ENCODE measurements at places on chromosomes 5 and 9.

GRCh38 chr9:136372561-136373299 lies 739 bp downstream of the CARD9 start:
- peaks cover 4% of the 10 kb centered on the region for H3K4me1 ChIP-seq
- no peaks in the 10 kb centered on the region for H3K36me3 ChIP-seq
- H3K27me3 ChIP-seq = no peaks in the 10 kb centered on the region
- no peak for DNase-seq

- peaks cover 3% of the 10 kb centered on the region for H3K4me1 ChIP-seq
- DNase-seq = no peak
- no peak overlapping the region for H3K4me3 ChIP-seq
- H3K27me3 ChIP-seq = no peaks in the 10 kb centered on the region
- H3K27ac ChIP-seq = no peak overlapping the region
Observed at GRCh38 chr9:137391411-137391754, 31.6 kb downstream of the EXD3 start.

DNA sequence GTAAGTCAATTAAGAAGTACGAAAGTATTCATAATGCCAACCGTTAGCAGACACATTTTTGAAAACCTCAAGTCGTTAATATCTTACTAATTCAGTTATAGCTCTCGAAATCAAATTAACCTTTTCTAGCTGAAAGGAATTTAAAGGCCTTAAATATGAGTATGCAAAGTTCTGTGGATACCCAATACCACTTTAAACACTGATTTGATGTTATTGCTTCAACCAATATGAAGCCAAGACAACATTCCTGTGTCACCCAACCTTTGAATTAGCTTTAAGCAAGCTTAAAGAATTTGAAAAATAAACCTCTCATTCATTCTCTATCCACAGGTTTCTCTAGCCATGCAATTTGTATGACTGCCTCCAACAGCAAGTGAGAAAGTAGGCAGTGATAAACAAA lies 204.5 kb downstream of the MCTP1 start:
- no peaks in the 10 kb centered on the region for H3K27me3 ChIP-seq
- no peak overlapping the region for H3K27ac ChIP-seq
- no peak overlapping the region for H3K4me3 ChIP-seq
- no peaks in the 10 kb centered on the region for H3K36me3 ChIP-seq
- DNase-seq = no peak

GRCh38 chr5:39256477-39257235 lies 37.3 kb upstream of the FYB1 start:
- no peaks in the 10 kb centered on the region for H3K36me3 ChIP-seq
- no peaks in the 10 kb centered on the region for H3K4me1 ChIP-seq
- no peak overlapping the region for H3K27ac ChIP-seq
- H3K4me3 ChIP-seq = no peak overlapping the region
- DNase-seq = no peak
- peaks cover 3% of the 10 kb centered on the region for H3K27me3 ChIP-seq

- no peaks in the 10 kb centered on the region for H3K27me3 ChIP-seq
- peaks cover 11% of the 10 kb centered on the region for H3K4me1 ChIP-seq
- no peak for DNase-seq
- H3K27ac ChIP-seq = no peak overlapping the region
- no peak overlapping the region for H3K4me3 ChIP-seq
Observed at GRCh38 chr9:72537011-72537545, 15.7 kb downstream of the TMC1 start.

GRCh38 chr5:150570333-150570732 lies 62.4 kb downstream of the NDST1 start:
- no peaks in the 10 kb centered on the region for H3K36me3 ChIP-seq
- H3K27me3 ChIP-seq = no peaks in the 10 kb centered on the region
- H3K27ac ChIP-seq = no peak overlapping the region

- peaks cover 50% of the 10 kb centered on the region for H3K4me1 ChIP-seq
- no peak overlapping the region for H3K4me3 ChIP-seq
- H3K36me3 ChIP-seq = no peaks in the 10 kb centered on the region
- DNase-seq = no peak
- peak overlapping the region; percentile 50 for H3K27ac ChIP-seq
Observed at GRCh38 chr5:61304590-61305381, 27.3 kb upstream of the ZSWIM6 start.

- peak; percentile 36 for DNase-seq
- peaks cover 68% of the 10 kb centered on the region for H3K27me3 ChIP-seq
- H3K36me3 ChIP-seq = no peaks in the 10 kb centered on the region
- no peak overlapping the region for H3K4me3 ChIP-seq
Observed at GRCh38 chr5:135608361-135608760, 29.6 kb upstream of the CXCL14 start.

GRCh38 chr5:104061707-104062106 lies 499.1 kb upstream of the NUDT12 start:
- no peaks in the 10 kb centered on the region for H3K36me3 ChIP-seq
- H3K27me3 ChIP-seq = peaks cover 4% of the 10 kb centered on the region
- peaks cover 8% of the 10 kb centered on the region for H3K4me1 ChIP-seq
- H3K27ac ChIP-seq = peak overlapping the region; percentile 91
- H3K4me3 ChIP-seq = no peak overlapping the region
- no peak for DNase-seq

DNA sequence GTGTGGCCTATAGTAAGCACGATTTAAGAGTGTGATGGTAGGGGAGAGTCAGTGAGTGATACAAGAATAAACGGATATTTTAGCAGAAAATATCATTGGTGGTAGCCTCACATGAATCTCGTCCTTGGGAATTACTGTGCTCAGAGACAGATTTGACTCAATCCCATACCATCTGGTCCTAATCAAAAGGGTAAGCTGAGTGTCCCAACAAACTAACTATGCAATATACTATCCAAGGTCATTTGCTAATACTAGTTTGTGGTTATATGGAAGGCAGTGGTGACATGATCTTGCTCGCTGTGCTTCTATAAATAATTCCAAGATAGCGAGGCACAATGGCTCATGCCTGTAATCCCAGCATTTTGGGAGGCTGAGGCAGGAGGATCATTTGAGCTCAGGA lies 103.2 kb downstream of the TRPM6 start:
- H3K4me1 ChIP-seq = no peaks in the 10 kb centered on the region
- no peak overlapping the region for H3K27ac ChIP-seq
- DNase-seq = no peak

- DNase-seq = no peak
- no peaks in the 10 kb centered on the region for H3K36me3 ChIP-seq
- no peak overlapping the region for H3K27ac ChIP-seq
Observed at GRCh38 chr9:120348951-120349429, 231.0 kb downstream of the CDK5RAP2 start.

DNA sequence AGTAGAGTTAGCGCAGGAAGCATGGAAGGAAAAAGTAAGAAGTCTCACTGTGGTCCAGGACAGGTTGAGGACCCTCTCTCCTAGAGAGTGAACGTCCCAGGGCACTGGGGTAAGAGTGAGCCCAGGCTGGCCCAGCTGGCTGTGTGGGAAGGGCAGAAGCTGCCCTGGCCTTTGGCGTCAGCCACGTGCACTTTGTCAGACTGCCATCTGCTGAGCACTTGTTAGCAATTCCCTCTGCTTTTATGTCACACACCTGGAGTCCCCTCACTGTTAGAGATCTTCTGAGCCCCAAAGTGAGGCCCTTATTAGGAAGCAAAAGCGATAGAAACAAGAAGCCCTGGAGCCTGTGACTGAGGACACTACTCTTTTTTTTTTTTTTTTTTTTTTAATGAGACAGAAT lies 79.1 kb downstream of the UGCG start:
- H3K4me3 ChIP-seq = no peak overlapping the region
- H3K27ac ChIP-seq = no peak overlapping the region
- DNase-seq = no peak
- H3K27me3 ChIP-seq = no peaks in the 10 kb centered on the region
- H3K4me1 ChIP-seq = no peaks in the 10 kb centered on the region
- no peaks in the 10 kb centered on the region for H3K36me3 ChIP-seq

DNA sequence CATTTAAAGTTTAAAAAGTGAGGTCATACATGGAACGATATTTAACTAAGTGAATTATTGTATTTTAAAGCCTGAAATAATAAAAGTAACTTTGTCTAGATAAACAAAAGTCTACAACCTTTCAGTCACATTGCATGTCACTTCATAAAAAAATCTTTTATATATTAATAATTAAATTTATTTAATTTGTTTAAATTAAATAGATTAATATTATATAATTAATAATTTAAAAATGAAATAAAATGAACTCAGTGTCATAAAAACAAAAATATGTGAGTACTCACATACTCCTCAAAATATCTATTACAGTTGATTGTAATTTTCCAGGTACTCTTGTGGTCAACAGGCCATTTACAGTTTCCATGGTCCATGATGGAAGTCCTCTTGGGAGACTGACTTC lies 11.2 kb downstream of the GABRG2 start:
- H3K27me3 ChIP-seq = no peaks in the 10 kb centered on the region
- no peaks in the 10 kb centered on the region for H3K36me3 ChIP-seq
- DNase-seq = no peak
- no peak overlapping the region for H3K4me3 ChIP-seq
- no peaks in the 10 kb centered on the region for H3K4me1 ChIP-seq

GRCh38 chr5:97986069-97986468 lies 787.4 kb upstream of the RGMB start:
- no peaks in the 10 kb centered on the region for H3K27me3 ChIP-seq
- H3K27ac ChIP-seq = no peak overlapping the region
- no peaks in the 10 kb centered on the region for H3K4me1 ChIP-seq
- no peak for DNase-seq

GRCh38 chr5:80192507-80193241 lies 63.2 kb downstream of the SERINC5 start:
- H3K4me1 ChIP-seq = peaks cover 50% of the 10 kb centered on the region
- H3K4me3 ChIP-seq = peak overlapping the region; percentile 47
- DNase-seq = no peak
- peak overlapping the region; percentile 84 for H3K27ac ChIP-seq
- H3K36me3 ChIP-seq = peaks cover 14% of the 10 kb centered on the region

GRCh38 chr9:70567511-70567910 lies 153.1 kb upstream of the KLF9 start:
- no peaks in the 10 kb centered on the region for H3K36me3 ChIP-seq
- H3K27me3 ChIP-seq = no peaks in the 10 kb centered on the region
- DNase-seq = no peak
- H3K4me1 ChIP-seq = peaks cover 23% of the 10 kb centered on the region
- no peak overlapping the region for H3K4me3 ChIP-seq
- no peak overlapping the region for H3K27ac ChIP-seq

DNA sequence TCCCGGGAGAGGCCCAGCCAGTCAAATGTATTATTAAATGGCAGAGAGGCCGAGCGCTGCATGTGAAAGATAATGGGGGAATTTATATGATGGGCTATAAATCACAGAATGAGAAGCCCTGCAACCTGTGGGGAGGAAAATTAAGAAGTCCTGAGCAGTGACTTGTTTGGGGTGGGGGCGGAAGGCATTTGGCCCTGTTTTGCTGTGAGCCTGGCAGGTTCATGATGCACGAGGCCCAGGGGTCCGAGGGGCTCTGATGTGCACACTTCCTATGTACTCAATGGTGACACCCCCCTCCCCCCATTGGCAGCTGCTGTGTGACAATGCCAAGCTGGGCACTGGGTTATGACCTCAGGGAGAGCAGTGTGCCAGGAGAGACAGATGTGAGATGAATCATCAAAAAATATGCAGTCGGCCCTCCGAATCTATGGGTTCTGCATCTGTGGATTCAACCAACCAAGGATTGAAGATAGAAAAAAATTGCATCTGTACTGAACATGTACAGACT lies 13.7 kb upstream of the DAB2IP start:
- no peaks in the 10 kb centered on the region for H3K27me3 ChIP-seq
- no peak for DNase-seq
- H3K36me3 ChIP-seq = no peaks in the 10 kb centered on the region
- H3K4me3 ChIP-seq = no peak overlapping the region
- no peak overlapping the region for H3K27ac ChIP-seq

- H3K27me3 ChIP-seq = no peaks in the 10 kb centered on the region
- no peak overlapping the region for H3K4me3 ChIP-seq
- H3K36me3 ChIP-seq = no peaks in the 10 kb centered on the region
- peaks cover 6% of the 10 kb centered on the region for H3K4me1 ChIP-seq
- no peak for DNase-seq
- no peak overlapping the region for H3K27ac ChIP-seq
Observed at GRCh38 chr9:2984491-2984890, 140.6 kb upstream of the PUM3 start.

DNA sequence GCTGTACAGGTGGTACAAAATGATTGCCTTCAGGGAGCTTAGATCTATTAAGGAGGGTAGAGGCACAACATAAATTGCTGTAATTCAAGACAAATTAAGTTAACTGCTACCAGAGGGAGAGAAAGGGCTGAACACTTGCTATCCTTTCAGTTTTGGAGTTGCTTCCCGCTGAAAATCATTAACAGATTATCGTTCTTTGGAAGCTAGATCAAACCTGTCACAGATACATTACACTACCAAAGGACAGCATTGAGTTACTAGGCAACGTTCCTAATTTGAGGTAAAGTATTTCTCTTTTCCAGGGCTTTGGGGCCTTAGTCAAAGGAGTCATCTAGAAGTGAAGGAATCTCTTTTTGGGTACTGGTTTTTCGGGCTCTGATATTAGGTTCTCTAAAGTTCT lies 84.7 kb upstream of the DHFR start:
- peaks cover 12% of the 10 kb centered on the region for H3K36me3 ChIP-seq
- peak overlapping the region; percentile 50 for H3K27ac ChIP-seq

GRCh38 chr9:4020755-4021296 lies 279.0 kb downstream of the GLIS3 start:
- peaks cover 14% of the 10 kb centered on the region for H3K4me1 ChIP-seq
- no peaks in the 10 kb centered on the region for H3K36me3 ChIP-seq
- H3K4me3 ChIP-seq = no peak overlapping the region
- H3K27me3 ChIP-seq = peaks cover 7% of the 10 kb centered on the region
- no peak for DNase-seq

DNA sequence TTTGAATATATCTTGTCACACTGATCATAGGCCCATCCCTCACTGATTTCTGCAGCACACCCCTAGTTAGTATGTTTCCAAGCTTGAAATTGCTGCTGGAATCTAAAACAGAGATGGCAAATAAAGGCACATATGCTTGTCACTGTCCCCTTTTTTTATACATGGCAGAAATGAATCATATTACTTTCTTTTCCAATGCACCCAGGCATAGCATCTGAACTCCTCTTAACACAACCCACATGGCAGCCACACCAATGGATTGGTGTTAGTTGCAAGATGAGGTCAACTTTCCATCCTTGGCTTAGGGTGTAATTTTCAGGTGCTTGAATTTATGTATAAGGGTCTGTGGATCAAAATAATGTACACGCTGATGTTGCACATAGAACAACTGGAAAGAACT lies 473.8 kb upstream of the ZNF608 start:
- no peak overlapping the region for H3K4me3 ChIP-seq
- H3K27me3 ChIP-seq = no peaks in the 10 kb centered on the region
- DNase-seq = no peak
- H3K27ac ChIP-seq = no peak overlapping the region

DNA sequence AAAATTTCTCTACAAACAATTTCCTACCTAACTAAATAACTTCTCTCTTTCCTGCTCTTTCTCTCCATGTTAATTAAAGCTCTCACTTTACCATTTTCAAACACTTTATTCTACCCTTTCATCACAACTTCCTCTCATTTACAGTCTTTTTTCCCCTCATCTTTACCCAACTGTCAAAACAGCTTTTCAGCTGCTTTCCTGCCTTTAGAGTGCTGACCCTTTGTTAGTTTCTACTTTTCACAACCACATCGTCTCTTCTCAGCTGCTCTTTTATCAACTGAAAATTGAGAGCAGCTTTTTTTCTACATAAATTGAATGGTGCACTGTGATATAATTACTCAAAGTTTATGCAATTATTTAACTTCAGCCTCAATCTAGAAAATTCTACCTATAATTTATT lies 3.1 kb upstream of the HOMER1 start:
- peaks cover 15% of the 10 kb centered on the region for H3K4me1 ChIP-seq
- no peak for DNase-seq
- no peaks in the 10 kb centered on the region for H3K36me3 ChIP-seq
- H3K27ac ChIP-seq = peak overlapping the region; percentile 15
- H3K27me3 ChIP-seq = peaks cover under 1% of the 10 kb centered on the region

- peak; percentile 71 for DNase-seq
- H3K27me3 ChIP-seq = peaks cover 3% of the 10 kb centered on the region
- peaks cover 30% of the 10 kb centered on the region for H3K4me1 ChIP-seq
- peaks cover 41% of the 10 kb centered on the region for H3K36me3 ChIP-seq
- peak overlapping the region; percentile 98 for H3K27ac ChIP-seq
Observed at GRCh38 chr9:127451858-127452656, 747 bp downstream of the LRSAM1 start.

All from type B pancreatic cell (in vitro differentiated cells).